ENCODE measurements at places on chromosomes 1 and 21. TPM values are rescaled to one million over a fixed set of nuclear protein-coding genes. Genes with fewer than 3 reads are reported as not detected.

The MYOM3 gene
- total RNA-seq, result not detected

DNA sequence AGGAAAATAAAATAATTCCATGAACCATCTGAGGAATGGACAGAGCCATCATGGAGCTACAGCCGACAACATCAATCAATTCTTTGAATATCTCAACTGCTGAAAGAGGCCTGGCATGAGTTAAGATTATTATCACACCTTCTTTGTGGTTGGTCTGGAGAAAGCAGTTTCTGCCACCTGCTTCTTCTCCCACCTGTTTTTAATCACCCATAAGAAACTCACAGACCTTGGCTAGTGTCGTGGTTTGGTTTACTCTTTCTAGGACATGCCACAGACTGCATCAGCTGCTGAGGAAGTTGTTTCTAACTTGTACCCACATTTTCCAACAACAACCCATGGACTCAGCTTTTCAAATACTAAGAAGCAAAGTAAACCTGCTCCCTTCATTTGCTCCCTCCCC, 65.6 kb downstream of the NTPCR start:
- H3K4me3 ChIP-seq, result no peak overlapping the region
- H3K4me1 ChIP-seq, result peaks cover 16% of the 10 kb centered on the region
- no peak overlapping the region for H3K27ac ChIP-seq
- no peaks in the 10 kb centered on the region for H3K36me3 ChIP-seq

The TACSTD2 gene
- total RNA-seq, result 12.1 TPM

The FCRL6 gene
- total RNA-seq, result not detected

The CDCA8 gene
- total RNA-seq, result 3.6 TPM

GRCh38 chr1:29269382-29269781, 33.1 kb downstream of the PTPRU start:
- no peak for DNase-seq
- H3K27ac ChIP-seq, result no peak overlapping the region
- H3K4me3 ChIP-seq, result no peak overlapping the region
- no peaks in the 10 kb centered on the region for H3K36me3 ChIP-seq

The C1QB gene
- total RNA-seq, result 57.8 TPM

The WDR3 gene
- total RNA-seq, result 9.7 TPM

DNA sequence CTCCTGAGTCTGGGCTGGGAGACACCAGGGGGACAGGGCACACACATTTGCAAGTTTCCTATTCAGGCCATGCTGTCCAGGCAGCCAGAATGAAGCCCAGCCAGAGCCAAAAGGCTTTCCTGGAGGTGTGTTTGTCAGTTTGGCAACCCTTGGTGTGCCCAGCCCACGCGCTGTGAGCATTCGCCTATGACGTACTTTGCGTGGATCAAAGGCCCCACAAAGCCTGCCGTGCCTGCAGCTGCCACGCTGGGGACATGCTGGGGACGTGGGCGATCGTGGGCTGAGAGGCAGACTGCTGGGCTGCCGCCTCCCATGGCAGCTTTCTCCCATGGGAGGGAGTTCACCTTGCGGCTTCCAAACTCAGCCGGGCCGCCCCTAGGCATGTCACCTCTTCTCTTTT, 57.5 kb downstream of the CD247 start:
- H3K4me3 ChIP-seq, result no peak overlapping the region
- no peak overlapping the region for H3K27ac ChIP-seq
- H3K4me1 ChIP-seq, result peaks cover 3% of the 10 kb centered on the region
- H3K36me3 ChIP-seq, result no peaks in the 10 kb centered on the region
- no peak for DNase-seq
- no peaks in the 10 kb centered on the region for H3K27me3 ChIP-seq

DNA sequence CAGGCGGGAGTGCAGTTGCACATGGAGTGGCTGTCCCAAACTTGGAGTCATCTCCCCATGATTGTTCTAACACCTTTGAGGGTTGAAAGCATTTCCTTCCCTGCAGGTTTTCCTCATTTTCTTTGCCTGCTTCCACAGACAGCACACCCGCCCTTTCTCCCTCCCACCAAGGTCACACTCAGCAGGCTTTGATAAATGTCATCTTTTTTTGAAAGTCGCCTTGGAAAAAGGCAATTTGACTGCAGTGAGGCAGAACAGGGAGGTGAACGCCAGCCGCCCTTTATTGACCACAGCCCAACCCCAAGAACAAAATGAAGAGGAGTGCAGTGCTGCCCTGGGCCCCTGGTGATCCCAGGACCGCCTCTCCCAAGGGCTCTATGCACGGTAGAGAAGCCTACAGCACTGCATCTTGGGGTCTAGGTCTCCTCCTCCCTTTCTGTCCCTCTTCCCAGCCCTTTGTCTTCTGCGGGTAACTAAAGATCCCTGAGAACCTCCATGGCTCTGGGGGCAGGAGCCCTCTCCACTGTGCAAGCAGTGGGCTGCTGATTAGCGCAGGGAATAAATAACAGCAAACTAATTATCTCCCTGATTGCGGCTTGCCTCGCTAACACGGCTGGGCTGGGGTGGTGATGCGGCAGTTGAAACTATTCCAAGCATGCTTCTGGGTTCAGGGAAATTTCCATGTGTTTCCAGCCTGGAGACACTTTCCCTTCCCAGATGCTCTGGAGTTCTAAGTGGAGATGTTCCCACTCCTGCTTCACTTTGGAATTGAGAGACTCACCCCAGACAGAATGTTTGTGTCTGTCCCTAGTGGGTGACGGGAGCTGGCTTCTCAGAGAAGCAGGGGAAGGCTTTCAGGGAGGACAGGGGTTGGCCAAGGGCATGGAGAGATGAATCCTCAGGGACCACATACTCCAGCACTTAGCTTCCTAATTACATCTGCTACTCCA, 11.8 kb upstream of the AMIGO1 start:
- H3K27ac ChIP-seq, result no peak overlapping the region
- H3K27me3 ChIP-seq, result no peaks in the 10 kb centered on the region
- H3K4me1 ChIP-seq, result no peaks in the 10 kb centered on the region
- DNase-seq, result peak; percentile 44

The PRAMEF10 gene
- total RNA-seq, result not detected

- H3K4me1 ChIP-seq, result no peaks in the 10 kb centered on the region
- DNase-seq, result no peak
- H3K36me3 ChIP-seq, result no peaks in the 10 kb centered on the region
- no peak overlapping the region for H3K4me3 ChIP-seq
Measured at GRCh38 chr1:37776946-37777516, 12.1 kb upstream of the EPHA10 start.

- DNase-seq, result no peak
- peaks cover 39% of the 10 kb centered on the region for H3K27me3 ChIP-seq
- H3K36me3 ChIP-seq, result no peaks in the 10 kb centered on the region
- H3K4me1 ChIP-seq, result peaks cover 5% of the 10 kb centered on the region
- H3K27ac ChIP-seq, result no peak overlapping the region
- H3K4me3 ChIP-seq, result no peak overlapping the region
Measured at GRCh38 chr21:45330075-45330781, 42.5 kb upstream of the POFUT2 start.

DNA sequence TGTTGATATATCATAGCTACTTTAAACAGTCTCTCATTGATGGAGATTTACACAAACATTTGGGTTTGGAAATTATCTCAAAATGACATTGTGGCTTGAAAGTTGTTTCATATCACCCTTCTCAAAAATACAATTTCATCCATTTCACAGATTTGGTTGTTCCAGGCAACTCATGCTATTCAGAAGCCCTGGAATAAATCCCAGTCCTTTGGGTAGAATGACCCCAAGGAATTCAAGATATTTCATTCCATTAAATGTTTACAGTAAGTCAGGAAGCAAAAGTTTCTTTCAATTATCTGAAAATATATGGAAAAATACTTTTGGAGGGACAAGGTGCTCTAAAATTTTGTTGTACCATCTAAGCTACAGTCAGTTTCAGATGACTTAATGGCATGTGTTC, 27.1 kb downstream of the MPZL1 start:
- H3K4me3 ChIP-seq, result no peak overlapping the region
- no peaks in the 10 kb centered on the region for H3K27me3 ChIP-seq
- peaks cover 67% of the 10 kb centered on the region for H3K4me1 ChIP-seq
- DNase-seq, result no peak
- no peaks in the 10 kb centered on the region for H3K36me3 ChIP-seq

All from stomach (tissue), 19 donors.